ENCODE measurements at places on chromosomes 13 and 19.

- no peak for DNase-seq
Measured at GRCh38 chr19:19094513-19094912, 30.7 kb downstream of the SLC25A42 start.

GRCh38 chr13:45102136-45102507 is 18.2 kb upstream of the GTF2F2 start:
- no peak for DNase-seq

GRCh38 chr13:91660076-91660415 is 261.6 kb downstream of the GPC5 start:
- DNase-seq: no peak

GRCh38 chr13:101433895-101434294 is 17.6 kb upstream of the NALCN start:
- no peak for DNase-seq

Measured in NCI-H1105 treated with DMSO at 0.1 percent for 48 hours (cell line).